Thoracic aorta (tissue), 2 donors: ENCODE measurements at places on chromosomes 12 and 14.
A peak's percentile ranks its signal among the peaks of the same experiment; 100 is the strongest.

DNA sequence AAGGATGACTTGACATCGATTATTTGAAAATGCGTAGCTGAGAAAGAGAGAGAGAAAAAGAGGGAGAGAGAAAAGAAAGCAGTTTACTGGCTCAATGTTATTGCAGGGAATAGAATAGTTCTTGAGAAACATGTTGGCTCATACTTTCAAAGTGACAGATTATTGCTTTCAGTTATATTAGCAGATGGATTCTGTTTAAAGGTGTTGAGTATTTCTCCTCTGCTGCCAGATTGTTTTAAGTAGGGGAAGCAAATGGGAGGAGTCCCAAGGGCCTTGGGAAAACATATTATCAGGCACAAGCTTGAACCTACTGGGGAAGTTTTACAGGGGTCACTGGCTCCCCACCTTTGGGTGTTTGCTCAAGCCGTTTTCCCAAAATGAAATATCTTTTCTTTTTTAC, 203.8 kb upstream of the SRRM4 start:
- H3K4me1 ChIP-seq = no peaks in the 10 kb centered on the region
- no peak for DNase-seq
- no peak overlapping the region for H3K4me3 ChIP-seq
- no peaks in the 10 kb centered on the region for H3K27me3 ChIP-seq
- H3K27ac ChIP-seq = no peak overlapping the region

DNA sequence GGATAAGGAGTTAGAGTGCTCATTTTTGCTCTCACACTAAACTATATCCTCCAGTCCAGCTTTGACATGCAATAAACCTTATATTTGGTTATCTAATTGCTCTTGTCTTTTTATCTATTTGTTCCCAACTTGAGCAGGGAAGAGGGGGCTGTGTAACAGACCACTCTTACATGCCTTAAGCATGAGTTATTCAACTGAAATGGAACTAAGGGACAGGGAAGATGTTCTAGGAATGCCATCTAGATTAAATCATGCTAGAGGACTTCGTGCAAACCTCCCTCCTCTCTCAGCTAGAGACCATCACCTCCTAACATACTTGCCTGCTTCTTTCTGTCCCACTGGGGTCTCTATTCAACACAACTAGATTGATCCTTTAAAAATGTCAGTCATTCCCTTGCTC, 20.6 kb downstream of the SPX start:
- H3K4me3 ChIP-seq = no peak overlapping the region
- no peak for DNase-seq
- no peaks in the 10 kb centered on the region for H3K36me3 ChIP-seq
- no peak overlapping the region for H3K27ac ChIP-seq

GRCh38 chr14:23556700-23557440, 799 bp downstream of the THTPA start:
- peak overlapping the region; percentile 99 for H3K4me3 ChIP-seq
- no peak for DNase-seq
- peaks cover 6% of the 10 kb centered on the region for H3K36me3 ChIP-seq
- peak overlapping the region; percentile 97 for H3K27ac ChIP-seq

GRCh38 chr14:56461276-56462275, 118.0 kb upstream of the TMEM260 start:
- no peaks in the 10 kb centered on the region for H3K4me1 ChIP-seq
- no peak overlapping the region for H3K27ac ChIP-seq
- H3K36me3 ChIP-seq = no peaks in the 10 kb centered on the region
- no peaks in the 10 kb centered on the region for H3K27me3 ChIP-seq
- H3K4me3 ChIP-seq = no peak overlapping the region
- no peak for DNase-seq

- H3K4me3 ChIP-seq = no peak overlapping the region
- no peaks in the 10 kb centered on the region for H3K36me3 ChIP-seq
- peaks cover 3% of the 10 kb centered on the region for H3K4me1 ChIP-seq
- H3K27ac ChIP-seq = no peak overlapping the region
- no peaks in the 10 kb centered on the region for H3K27me3 ChIP-seq
- no peak for DNase-seq
Observed at GRCh38 chr12:24853588-24853987, 95.3 kb downstream of the BCAT1 start.

GRCh38 chr14:63378444-63378843, 59.7 kb upstream of the GPHB5 start:
- DNase-seq = no peak
- no peak overlapping the region for H3K27ac ChIP-seq
- H3K4me3 ChIP-seq = no peak overlapping the region
- H3K4me1 ChIP-seq = no peaks in the 10 kb centered on the region

GRCh38 chr12:117092886-117093285, 6.3 kb downstream of the TESC start:
- no peak for DNase-seq
- no peaks in the 10 kb centered on the region for H3K27me3 ChIP-seq
- H3K4me1 ChIP-seq = no peaks in the 10 kb centered on the region
- H3K27ac ChIP-seq = no peak overlapping the region
- no peak overlapping the region for H3K4me3 ChIP-seq
- H3K36me3 ChIP-seq = no peaks in the 10 kb centered on the region

GRCh38 chr12:94704452-94705306, 54.3 kb upstream of the TMCC3 start:
- peak overlapping the region; percentile 12 for H3K4me3 ChIP-seq
- DNase-seq = no peak
- no peaks in the 10 kb centered on the region for H3K36me3 ChIP-seq
- H3K4me1 ChIP-seq = peaks cover 67% of the 10 kb centered on the region
- H3K27ac ChIP-seq = no peak overlapping the region
- no peaks in the 10 kb centered on the region for H3K27me3 ChIP-seq

GRCh38 chr14:65658202-65658601, 245.7 kb downstream of the FUT8 start:
- DNase-seq = no peak
- H3K36me3 ChIP-seq = no peaks in the 10 kb centered on the region
- H3K27ac ChIP-seq = no peak overlapping the region

DNA sequence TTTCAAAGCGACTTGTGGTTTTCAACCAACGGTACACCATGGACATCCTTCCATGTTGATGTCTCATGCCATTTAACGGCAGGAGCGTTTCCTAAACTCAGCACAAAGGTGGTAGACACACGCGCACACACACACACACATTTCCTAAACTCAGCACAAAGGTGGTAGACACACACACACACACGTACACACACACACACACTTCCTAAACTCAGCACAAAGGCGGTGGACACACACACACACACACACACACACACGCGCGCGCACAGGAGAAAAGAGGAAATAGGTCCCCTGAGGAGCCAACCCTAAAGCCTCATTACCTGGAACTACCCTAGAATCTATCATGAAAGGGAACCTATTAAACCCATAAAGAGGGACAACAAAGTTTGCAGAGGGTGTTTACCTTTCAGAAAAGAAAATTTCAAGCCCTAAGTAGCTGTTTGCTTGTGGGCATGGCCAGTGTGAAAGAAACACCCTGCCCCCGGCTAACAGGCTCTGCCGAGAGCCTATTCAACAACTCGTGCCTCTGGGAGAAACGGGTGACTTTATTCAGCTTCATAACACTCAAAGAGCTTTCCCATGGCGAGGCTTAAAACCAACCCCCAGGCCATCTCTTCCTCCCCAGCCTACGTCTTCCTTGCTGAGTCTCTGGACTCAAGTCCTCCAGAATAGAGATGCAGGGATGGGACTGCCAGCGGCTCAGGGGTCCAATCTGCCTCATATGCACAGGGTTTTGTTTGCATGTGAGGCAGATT, 31.8 kb downstream of the SLC8B1 start:
- H3K4me3 ChIP-seq = no peak overlapping the region
- DNase-seq = no peak
- no peak overlapping the region for H3K27ac ChIP-seq
- no peaks in the 10 kb centered on the region for H3K27me3 ChIP-seq
- H3K4me1 ChIP-seq = peaks cover 28% of the 10 kb centered on the region
- peaks cover 43% of the 10 kb centered on the region for H3K36me3 ChIP-seq

DNA sequence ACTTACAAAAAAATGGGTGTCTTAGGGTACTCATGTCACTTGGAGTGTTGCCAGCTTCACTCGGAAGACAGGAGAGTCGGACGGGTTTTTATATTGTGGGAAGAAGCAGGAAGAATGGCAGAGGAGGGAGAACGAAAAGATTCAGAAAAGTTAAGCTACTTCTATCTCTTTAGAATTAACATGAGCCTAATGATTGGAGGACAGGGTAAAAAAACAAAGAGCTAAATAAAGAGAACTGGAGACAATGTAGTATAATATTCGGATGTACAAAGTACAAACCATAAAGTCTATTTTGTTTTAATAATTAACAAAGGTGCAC, 43.9 kb downstream of the EFCAB11 start:
- H3K4me3 ChIP-seq = peak overlapping the region; percentile 34
- no peaks in the 10 kb centered on the region for H3K27me3 ChIP-seq
- peak overlapping the region; percentile 33 for H3K27ac ChIP-seq
- no peak for DNase-seq
- peaks cover 30% of the 10 kb centered on the region for H3K4me1 ChIP-seq

DNA sequence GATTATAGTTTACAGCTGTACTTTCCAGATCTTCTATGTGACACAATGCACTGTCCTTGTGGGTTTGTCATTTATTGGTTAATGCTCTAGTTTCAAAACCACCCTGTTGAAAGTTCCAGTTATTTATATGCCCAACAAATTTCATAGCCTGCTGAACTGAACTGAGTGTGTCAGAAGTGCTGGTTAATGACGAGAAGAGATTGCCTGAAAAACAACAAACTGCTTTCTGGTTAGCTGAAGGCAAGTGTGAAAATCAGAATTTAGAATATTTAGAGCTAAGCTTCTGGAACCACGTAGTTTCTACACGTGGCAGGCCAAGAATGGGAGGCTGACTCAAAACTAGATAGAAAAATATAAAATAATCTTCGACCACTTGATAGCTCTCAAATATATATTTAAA, 19.1 kb upstream of the RIN3 start:
- no peak overlapping the region for H3K27ac ChIP-seq
- no peak for DNase-seq
- no peaks in the 10 kb centered on the region for H3K4me1 ChIP-seq
- H3K4me3 ChIP-seq = no peak overlapping the region
- H3K36me3 ChIP-seq = no peaks in the 10 kb centered on the region

DNA sequence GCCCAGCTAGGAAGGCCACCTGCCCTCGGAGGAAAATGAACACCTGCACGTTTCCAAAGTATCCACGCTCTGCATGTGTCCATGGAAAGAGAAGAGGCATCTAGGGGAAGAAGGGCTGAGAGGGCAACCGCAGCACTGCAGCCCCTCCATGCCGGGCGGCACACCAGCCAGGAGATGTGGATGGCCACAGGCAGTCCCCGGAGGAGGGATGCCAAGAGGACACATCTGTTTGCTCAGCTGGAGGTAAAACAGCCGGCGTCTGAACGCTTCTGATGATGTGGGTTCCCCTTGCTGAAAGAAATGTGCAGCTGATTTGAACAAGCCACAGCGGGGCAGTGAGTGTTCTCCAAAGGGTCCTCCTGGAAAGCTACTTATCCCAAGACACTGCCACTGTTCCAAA, 34.0 kb downstream of the CHGA start:
- no peak for DNase-seq
- no peak overlapping the region for H3K4me3 ChIP-seq
- peaks cover 12% of the 10 kb centered on the region for H3K4me1 ChIP-seq
- H3K27ac ChIP-seq = no peak overlapping the region
- H3K27me3 ChIP-seq = no peaks in the 10 kb centered on the region

DNA sequence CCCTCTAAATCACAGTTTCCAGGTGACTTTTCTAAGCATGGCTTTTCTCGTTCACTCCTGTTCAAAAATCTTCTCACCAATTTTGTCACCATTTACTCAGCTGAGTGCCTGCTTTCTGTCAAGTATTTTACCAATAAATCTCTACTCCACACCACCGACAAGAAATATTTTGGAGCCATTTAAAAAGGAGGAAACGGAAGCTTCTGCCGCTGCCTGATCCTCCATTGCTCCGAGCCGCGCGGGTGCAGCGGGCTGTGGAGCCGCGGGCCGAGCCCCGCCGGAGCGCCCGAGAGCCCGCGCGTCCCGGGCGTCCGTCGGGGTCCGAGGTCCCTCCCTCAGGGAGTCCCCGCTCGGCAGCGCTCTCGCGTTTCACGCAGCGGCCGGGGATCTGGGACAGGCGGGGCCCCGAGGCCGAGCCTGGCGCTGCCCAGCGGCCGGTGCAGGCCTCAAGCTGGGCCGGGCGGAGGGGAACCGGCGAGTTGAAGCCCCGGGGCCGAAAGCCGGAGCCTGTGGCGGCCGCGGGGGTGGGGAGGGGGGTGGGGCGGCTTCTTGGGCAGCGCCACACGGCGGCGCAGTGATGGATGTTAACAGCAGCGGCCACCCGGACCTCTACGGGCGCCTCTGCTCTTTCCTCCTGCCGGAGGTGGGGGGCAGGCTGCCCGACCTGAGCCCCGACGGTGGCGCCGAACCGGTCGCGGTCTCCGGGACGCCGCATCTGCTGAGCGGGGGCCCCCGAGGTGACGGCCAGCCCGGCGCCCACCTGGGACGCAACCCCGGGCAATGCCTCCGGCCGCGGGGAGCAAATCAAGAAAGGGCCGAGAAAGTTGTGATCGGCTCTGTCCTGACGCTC, 1.1 kb upstream of the HEBP1 start:
- no peak for DNase-seq
- H3K36me3 ChIP-seq = no peaks in the 10 kb centered on the region
- peak overlapping the region; percentile 73 for H3K4me3 ChIP-seq
- peak overlapping the region; percentile 97 for H3K27ac ChIP-seq
- H3K4me1 ChIP-seq = peaks cover 26% of the 10 kb centered on the region

- H3K27ac ChIP-seq = no peak overlapping the region
- no peaks in the 10 kb centered on the region for H3K4me1 ChIP-seq
- no peak overlapping the region for H3K4me3 ChIP-seq
- no peaks in the 10 kb centered on the region for H3K36me3 ChIP-seq
Observed at GRCh38 chr12:63419154-63419553, 249.1 kb downstream of the DPY19L2 start.

DNA sequence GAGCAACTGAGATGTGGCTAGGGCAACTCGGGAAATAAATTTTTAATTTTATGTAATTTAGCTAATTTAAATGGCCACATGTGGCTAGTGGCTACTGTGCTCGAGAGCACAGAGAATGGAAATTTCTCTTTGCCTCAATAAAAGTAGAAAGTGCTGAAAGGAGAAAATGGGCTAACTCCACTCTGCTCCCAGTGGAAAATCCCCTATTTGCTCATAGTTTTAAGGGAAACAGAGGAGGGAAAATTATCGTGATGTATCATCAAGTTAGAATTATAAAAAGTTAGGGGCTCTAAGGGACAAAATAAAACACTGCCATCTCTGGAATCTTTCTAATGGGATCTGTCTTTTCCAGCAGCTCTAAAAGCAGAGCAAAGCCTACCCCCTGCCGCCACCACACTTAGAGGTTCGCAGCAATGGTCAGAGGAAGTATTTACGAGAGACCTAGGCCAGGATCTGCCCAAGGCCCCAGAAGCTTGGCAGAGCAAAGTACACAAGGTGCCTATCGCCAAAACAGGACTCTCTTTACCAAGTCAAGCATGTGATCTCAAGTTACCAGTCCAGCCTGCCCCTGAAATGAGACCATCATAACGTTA, 220.7 kb downstream of the PPM1H start:
- no peaks in the 10 kb centered on the region for H3K27me3 ChIP-seq
- H3K4me1 ChIP-seq = peaks cover 3% of the 10 kb centered on the region
- H3K36me3 ChIP-seq = no peaks in the 10 kb centered on the region
- no peak for DNase-seq
- no peak overlapping the region for H3K27ac ChIP-seq

GRCh38 chr14:52609445-52610044, 56.9 kb downstream of the GPR137C start:
- H3K36me3 ChIP-seq = no peaks in the 10 kb centered on the region
- no peaks in the 10 kb centered on the region for H3K27me3 ChIP-seq
- H3K4me1 ChIP-seq = no peaks in the 10 kb centered on the region
- no peak overlapping the region for H3K27ac ChIP-seq
